ENCODE measurements at places on chromosomes 6 and 20.

GRCh38 chr20:34956751-34957472 lies 1.2 kb downstream of the MYH7B start:
- DNase-seq: no peak

- no peak for DNase-seq
Measured at GRCh38 chr6:133553652-133554051, 312.5 kb downstream of the EYA4 start.

DNA sequence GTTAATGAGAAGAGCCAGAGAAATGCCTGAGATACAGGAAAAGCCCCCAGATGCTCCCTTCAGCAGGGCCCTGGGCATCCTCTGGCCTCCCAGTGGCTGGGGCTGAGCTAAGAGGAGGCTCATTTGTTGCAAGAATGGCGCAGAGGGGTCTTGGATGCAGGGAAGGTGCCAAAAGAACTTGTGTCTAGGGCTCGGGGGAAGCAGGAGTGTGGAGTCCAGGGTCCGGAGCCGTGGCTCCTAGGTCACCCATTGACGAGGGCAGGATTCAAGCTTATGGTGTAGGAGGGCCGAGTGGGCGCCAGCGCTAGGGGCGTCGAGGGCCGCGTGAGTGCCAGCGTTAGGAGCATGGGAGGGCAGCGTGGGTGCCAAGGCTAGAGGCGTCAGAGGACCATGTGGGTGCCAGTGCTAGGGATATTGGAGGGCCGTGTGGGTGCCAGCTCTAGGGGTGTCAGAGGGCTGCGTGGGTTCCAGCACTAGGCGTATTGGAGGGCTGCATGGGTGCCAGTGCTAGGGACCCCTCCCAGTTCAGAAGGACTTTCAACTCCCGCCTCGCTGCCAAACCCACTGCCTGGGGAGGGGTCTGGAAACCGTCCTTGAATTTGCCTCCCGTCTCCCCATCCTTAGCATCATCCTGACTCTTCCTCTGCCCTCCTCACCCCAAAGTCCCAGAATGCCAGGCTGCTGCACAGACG lies 250.5 kb upstream of the AFDN start:
- DNase-seq: no peak

GRCh38 chr6:17405944-17406245 lies 12.5 kb downstream of the CAP2 start:
- no peak for DNase-seq

- DNase-seq: no peak
Measured at GRCh38 chr6:162379757-162380409, 347.7 kb downstream of the PRKN start.

DNA sequence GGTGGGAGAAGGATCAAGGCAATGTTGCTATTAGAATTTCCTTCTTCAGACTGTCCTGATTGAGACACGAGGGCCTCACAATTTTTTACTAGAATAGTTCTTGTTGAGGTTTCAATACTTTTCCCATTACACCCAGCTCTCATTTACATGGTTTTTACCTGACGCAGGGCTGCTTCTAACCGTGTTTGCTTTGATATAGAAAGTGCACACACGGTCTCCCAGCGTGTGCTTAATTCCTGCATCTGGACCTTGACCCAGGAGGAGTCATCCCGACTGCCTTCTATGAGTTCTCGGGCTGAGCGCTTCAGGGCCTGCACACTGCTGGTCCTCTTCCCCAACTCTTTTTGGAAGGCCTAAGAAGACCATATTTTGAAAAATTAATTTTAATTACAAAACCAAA lies 160.2 kb downstream of the DST start:
- DNase-seq: no peak

- DNase-seq: no peak
Measured at GRCh38 chr6:159461998-159462397, 231.0 kb downstream of the SOD2 start.

DNA sequence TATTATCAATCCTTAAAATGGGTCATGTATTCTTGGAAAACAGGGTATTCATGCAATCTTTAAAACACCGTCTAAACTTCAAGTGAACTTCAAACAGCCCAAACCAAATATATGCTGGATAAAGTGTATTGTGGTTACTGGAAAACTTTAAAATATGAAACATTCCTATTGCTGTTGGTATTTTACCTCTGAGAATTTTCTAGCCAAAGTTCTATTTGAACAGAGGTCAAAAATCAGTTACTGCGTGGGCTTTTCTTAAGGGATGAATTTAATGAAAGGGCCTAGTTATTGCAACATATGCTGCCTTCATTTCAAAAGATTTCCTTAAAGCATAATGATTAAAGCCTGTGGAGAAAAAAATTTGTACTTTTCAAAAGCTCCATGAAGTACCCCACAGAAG lies 436.0 kb downstream of the PLCB1 start:
- no peak for DNase-seq

GRCh38 chr6:128600397-128600951 lies 80.1 kb upstream of the PTPRK start:
- DNase-seq: no peak

DNA sequence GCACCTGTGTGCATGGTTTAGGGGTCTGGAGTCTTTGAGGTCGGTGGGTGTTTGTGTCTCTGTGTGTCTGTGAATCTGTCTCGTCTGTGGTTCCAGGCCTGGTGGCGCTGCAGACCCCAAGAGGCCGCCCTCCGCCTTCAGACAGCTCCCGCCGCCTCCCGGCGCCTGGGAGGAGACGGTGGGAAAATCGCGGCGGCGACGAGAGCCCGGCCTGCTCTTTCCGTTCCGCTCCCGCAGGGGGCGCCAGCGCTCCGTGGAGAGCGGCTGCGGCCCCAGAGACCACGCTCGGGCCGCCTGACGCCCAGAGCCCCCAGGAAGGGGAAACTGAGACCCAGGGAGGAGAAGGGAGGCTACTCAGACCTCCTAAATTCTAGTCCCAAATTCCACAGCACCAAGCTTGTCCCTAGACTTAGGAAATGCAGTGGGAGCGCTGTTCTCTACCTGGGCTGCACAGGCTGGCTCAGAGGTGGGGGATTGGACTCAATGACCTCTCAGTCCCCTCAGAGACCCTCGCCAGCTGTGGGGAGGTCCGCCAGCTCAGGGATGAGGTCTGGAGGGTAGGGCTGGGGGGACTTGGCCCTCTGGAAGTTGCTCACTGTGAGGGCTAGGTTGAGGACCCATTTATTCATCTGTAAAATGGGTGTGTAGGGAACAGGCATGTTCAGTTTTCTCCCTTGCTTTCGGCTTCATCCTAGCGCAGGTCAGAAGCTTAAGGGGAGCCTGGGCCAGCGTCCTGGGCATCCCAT lies 36.9 kb upstream of the BLCAP start:
- DNase-seq: peak; percentile 69

Data from memory B cell (primary cell).